ENCODE measurements at places on chromosomes 7 and 10. TPM values are rescaled to one million over a fixed set of nuclear protein-coding genes. Genes with fewer than 3 reads are reported as not detected.

Gene TMUB1
- total RNA-seq, result 17.4 TPM

Gene SYCE1
- not detected for total RNA-seq

Gene KCNMA1
- total RNA-seq, result 30.9 TPM

Gene GBX1
- total RNA-seq, result not detected

Gene SPACDR
- 0.14 TPM for total RNA-seq

Gene COL13A1
- 20.3 TPM for total RNA-seq

Gene AKR1C8
- not detected for total RNA-seq

Gene CYP3A7
- total RNA-seq, result 0.14 TPM

Gene ZNF853
- total RNA-seq, result 0.57 TPM

Gene CAV2
- total RNA-seq, result 47.8 TPM

Gene EGR2
- 0.14 TPM for total RNA-seq

Gene SEMA4G
- 0.92 TPM for total RNA-seq

Gene FAM149B1
- 30.3 TPM for total RNA-seq

Gene RPEL1
- total RNA-seq, result under 0.01 TPM

Gene PRF1
- under 0.01 TPM for total RNA-seq

Gene PNLIP
- total RNA-seq, result not detected

Gene SRPK2
- 44.2 TPM for total RNA-seq

Gene VAX1
- not detected for total RNA-seq

Gene FAM107B
- 16.2 TPM for total RNA-seq

Gene EIF3B
- total RNA-seq, result 207 TPM

Gene PLXDC2
- 20.9 TPM for total RNA-seq

Gene TCAF2
- total RNA-seq, result 2.4 TPM

Gene CAV1
- total RNA-seq, result 150 TPM

Gene PDCD11
- total RNA-seq, result 25.6 TPM

Gene RINT1
- total RNA-seq, result 10.8 TPM

Gene PRSS1
- total RNA-seq, result not detected

Gene TMEM184A
- total RNA-seq, result 0.09 TPM
